ENCODE measurements at places on chromosomes 6 and 20.

DNA sequence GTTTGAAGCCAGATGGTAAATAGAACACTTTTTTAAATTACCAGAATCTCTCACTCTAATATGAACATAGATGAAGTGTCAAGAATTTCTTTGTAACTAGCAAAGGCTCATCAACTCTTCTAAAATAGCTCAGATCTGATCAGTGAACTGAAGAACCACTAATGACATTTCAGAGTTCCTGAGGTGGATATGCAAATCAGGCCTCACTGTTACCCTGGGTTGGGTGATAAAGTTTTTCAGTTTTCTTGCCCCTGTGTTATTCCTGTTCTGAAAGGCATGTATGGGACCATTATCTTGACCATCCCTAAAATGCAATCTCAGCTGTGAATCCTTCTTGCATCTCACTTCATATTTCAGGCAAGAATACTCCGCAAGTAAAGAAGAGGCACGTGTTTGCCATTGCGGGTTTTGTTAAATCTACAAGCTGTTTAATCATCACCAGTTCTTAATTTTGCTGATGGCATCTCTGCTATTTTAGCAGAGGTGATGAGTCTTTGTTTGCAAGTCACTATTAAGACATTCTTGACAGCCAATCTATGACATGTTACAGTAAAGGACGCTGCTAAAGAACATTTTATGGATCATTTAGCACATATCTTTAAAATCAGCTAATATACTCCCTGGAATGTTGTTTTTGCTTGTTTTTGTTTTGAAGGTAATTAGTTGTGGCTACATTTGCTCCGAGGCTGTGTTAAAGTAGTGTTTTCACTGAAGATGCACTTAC lies 47.9 kb downstream of the KHDC1L start:
- DNase-seq, result no peak

DNA sequence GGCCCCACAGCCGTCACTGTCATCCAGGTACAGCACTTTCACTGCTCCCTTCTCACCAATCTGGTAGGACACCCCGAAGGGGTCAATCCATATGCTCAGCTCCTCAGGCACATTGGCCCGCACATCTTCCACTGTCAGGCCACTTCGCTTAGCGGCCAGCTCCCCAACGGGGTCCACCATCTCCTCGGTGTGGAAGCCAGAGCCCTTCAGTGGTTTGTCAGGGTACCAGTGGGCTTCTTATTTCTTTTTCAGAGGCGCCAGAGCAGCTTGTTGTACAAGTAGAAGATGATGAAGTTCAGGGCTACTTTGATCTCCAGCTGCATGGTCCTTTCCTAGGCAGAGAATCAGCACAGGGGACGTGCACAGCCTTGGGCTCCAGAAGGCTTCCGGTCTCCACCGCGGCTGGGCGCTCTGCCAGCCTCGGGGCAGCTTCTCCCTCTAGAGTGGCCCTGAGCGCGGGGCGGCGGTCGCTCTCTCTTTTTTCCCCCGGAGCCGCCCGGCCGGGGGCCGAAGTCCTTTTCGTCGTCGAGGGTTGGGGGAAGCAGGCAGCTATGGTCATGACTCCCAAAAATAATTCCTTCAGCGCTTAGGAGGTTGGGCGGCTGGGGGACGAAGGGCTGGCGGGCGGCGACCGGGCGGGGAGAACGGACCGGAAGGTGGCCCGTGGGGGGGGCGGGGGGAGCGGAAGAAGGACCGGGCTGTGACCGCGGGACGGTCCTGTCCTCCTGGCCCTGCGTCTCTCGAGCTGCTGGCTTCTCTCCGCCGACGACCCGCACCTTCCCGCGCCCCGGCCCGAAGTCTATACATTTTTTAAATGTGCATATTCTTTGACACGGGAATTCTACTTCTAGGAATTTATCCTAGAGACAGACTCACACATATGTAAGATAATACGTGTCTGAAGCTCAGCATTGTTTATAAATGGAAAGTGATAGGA lies 6.5 kb upstream of the ZSCAN9 start:
- peak; percentile 45 for DNase-seq

- DNase-seq, result peak; percentile 65
Measured at GRCh38 chr20:10674684-10675449, 1.1 kb upstream of the JAG1 start.

DNA sequence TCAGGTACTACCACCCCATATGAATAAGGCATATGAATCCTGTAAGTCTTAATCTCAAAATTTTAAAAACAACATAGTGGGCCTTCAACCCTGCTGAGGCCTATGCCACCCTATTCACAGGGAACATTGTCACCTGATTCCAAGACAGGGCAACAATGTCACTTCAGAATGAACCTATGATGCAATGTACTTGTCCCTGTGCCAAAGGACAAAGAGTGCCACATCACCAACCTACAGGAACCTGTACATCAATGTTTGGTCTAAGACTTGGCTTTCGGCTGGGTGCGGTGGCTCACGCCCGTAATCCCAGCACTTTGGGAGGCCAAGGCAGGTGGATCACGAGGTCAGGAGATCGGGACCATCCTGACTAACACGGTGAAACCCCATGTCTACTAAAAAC lies 318.5 kb upstream of the JARID2 start:
- no peak for DNase-seq

DNA sequence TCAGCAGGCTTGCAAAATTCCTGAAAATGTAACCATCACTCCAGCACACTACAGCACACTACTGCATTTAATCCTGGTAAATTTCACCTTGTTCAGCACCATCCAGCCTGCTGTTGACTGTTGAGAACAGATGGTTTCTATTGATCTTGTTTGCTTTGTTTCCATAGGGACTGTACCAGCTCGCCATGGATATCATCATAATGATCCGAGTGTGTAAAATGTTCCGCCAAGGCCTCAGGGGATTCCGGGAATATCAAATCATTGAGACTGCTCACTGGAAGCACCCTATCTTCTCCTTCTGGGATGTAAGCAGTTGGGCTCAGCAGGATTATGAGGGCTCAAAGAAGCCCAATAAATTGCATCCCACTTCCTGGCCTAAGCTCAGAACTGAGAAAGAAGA lies 4.1 kb downstream of the CNBD2 start:
- DNase-seq, result no peak

GRCh38 chr6:107513214-107513613 lies 23.3 kb downstream of the SOBP start:
- DNase-seq, result no peak

GRCh38 chr6:51578362-51578761 lies 509.1 kb downstream of the PKHD1 start:
- DNase-seq, result no peak

DNA sequence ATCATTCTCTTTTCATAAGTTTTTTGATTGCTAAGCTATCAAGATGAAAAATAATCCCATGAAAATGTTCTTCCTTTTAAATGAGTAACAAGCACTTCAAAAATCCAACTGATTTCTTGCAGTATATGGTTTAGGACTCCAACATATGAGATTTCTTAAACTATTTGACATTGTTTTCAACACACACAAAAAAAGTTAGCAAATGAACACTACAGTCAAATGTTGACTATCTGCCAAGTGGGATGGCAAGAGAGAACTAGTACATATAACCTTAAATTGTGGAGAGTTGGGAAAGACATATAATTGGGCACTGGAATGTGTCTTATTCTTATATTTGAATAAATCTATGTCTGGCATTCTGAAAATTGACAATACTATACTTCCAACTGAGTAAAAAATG lies 15.6 kb downstream of the COL21A1 start:
- DNase-seq, result no peak

DNA sequence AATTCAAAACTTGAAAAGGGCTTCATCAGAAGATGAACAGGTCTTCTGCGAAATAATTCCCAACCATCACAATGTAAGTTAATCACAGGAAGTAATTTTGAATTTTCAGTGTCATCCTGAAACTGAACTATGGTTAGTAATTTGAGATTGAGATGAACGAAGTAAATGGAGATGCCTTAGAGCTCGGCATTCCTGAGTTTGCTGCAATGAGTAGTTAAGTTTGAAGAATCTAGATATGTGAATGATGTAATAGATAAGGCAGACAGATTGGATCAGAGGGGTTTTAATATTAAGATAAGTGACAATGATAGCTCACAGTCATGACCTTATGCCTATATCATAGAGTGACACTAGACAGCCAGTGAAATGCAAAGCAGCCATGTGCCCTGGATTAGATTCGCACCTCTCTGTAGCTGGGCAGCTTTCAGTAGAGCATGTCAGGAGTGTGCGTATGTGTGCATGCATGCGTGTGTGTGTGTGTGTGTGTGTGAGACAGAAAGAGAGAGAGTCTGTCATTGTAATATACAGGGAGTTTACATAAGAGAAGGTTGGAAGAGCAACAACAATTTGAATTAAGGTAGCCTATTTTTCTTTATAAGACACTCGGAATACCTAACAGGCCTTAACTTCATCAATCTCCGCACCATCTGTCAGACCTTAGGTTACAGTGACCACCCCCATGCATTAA lies 233.0 kb downstream of the GMPR start:
- DNase-seq, result no peak

DNA sequence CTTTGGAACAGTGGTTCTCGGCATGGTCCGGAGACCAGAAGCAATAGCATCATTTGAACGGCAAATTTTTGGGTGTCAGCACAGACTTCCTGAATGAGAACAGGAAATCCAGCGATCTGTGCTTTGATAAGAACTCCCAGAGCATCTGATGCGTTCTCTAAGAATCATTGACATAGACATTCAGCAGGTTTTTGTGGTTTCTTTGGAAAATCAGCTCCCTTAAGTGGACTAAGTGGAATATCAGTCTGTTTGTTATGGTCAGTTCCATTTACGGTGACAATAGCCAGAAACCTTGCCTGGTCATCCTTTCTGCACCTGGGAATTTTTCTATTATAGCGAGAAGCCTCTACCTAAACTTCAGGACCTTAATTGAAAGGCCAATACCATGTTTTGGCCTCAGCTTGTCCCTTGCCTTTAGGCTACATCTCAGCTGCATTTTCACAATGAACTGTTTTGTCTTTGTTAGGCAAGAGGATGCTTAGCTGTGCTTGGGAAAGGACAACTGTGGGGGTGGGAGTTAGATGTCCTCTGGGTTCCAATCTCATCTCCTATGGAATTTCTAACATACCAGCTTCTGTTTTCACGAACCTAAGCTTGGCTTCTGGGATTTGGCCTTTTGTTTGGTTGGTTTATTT lies 299.7 kb downstream of the CDKAL1 start:
- DNase-seq, result no peak

- no peak for DNase-seq
Measured at GRCh38 chr20:57002066-57002570, 264.3 kb downstream of the BMP7 start.

DNA sequence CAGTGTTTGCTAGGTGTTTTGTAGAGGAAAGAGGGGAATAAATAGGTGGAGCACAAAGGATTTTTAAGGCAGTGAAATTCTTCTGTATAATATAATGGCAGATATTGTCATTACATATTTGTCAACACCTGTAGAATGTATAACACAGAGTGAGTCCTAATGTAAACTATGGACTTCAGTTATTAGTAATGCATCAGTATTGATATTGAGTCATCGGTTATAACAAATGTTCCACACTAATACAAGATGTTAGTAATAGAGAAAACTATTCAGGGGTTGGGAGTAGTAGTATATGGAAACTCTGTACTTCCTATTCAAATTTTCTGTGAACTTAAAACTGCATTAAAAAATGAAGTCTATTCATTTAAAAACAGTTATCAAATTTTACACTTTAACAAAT lies 299.2 kb downstream of the UBE3D start:
- no peak for DNase-seq

DNA sequence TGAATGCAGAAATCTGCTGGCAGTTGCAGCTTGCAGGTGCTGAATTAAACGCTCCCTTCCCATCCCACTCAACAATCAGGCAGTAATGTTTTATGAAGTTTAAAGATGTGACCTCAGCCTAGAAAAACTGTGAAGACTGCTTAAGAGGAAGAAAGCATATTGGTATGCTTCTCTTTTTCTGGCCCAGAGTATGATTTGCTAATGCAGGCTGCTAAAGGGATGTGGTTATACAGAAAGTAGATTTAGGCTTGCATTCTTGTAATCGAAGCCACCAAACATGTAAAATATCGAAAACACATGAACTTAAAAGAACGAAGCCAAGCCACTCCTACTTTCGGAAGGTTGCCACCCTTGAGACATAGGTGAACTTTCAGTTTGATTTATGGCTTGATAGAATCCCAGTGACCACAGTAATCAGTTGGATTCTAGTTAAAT lies 40.7 kb downstream of the MAP3K5 start:
- DNase-seq, result peak; percentile 40

- no peak for DNase-seq
Measured at GRCh38 chr20:50859161-50859560, 64.3 kb downstream of the BCAS4 start.

DNA sequence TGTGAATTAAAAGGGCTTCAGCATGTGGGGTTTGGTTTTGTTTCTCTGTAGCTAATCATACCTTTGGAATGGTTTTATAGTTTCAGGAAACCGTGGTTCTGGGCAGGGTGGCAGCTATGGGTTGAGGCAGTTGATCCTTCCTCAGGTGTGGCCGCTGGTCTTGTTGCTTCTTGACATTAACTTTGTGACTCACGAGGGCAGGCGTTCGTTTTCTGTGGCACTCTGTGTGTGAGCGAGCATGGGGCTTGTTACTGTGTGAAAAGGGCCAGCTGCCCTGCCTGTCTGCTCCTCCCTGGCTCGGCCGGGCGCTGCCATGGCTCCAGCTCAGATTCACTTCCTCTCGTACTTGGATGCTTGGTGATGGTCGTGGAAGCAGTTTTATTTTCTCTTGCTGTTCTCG lies 16.2 kb downstream of the DNAJC5 start:
- no peak for DNase-seq

DNA sequence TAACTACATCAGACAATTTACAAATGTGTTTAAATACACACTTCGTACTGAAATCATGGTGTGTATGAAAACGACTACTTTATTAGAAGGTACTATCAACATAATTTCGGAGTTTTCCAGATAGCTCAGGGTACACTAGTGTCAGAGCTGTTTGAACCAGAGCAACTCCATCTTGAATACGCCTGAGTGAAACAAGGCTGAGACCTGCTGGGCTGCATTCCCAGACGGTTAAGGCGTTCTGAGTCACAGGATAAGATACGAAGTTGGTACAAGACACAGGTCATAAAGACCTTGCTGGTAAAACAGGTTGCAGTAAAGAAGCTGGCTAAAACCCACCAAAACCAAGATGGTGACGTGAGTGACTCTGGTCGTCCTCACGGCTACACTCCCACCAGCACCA lies 167.6 kb downstream of the THBS2 start:
- DNase-seq, result no peak

DNA sequence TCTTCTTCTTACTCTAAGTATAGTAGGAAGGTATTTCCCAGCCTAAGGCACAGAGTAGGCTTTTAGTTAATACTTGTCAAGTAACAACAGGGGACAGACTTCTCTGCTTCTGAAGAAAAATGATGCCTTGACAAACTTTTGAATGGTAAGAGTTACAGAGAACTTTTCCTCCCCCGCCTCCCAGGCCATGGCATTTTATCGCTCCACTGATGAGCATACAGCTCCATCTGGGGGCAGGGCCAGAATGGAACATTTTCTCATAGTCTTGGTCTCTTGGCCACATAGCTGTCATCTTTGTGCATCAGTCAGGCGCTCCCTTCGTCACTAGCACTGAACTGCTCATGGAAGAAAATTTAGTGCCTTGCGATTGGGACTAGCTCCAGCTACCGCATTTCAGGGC lies 1066.8 kb upstream of the CITED2 start:
- peak; percentile 9 for DNase-seq

Measured in activated CD4-positive, alpha-beta T cell treated with anti-CD3 and anti-CD28 coated beads for 48 hours (primary cell).